ENCODE measurements at places on chromosomes 3 and 15.

DNA sequence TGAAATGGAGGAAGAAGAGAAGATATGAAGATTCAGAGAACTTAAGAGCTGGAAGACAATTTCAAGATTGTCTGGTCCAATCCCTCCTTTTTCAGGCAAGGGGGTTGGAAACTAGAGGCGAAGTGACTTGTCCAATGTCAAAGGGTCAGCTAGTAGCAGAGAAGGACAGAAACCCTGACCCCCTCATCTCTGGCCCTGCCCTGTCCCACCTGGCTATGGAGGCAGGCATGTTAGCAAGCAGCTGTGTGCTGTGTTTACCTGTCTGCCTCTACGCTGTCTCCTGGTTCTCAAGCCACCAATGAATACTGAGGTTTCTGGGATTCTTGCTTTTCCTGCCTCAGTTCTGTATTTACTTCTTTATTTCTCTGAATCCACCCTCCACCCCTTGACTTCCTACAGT, 342 bp downstream of the TGM5 start:
- DNase-seq = no peak

- DNase-seq = no peak
Observed at GRCh38 chr15:39887832-39888231, 32.2 kb downstream of the GPR176 start.

DNA sequence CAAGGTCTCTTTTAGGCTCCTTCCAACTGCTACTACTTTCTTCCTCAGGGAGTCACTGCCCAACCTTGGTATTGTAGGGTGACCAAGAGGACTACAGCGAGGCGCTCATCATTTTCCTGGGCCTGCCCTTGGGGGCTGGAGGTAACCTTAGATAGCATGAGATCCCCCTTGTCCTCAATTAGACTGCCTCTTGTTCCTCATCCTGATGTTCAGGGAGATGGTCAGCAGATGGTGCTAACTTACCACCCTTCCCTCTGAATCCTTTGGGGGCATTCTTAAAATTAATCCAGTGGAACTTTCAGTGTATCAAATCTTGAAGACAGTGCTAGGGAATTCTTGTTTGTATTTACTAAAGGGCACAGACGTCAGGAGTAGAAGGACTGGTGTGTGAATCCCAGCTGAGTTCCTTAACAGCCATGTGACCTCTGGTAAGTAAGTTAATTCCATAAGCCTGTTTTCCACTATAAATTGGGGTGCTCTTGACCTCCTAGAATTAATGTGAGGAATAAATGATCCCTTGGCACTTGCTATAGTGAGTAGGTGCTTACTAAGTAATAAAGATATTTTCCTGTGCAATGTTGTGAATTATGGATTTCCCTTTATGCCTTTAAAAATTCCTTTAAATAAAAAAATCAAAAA, 4.1 kb upstream of the CLPX start:
- DNase-seq = no peak

DNA sequence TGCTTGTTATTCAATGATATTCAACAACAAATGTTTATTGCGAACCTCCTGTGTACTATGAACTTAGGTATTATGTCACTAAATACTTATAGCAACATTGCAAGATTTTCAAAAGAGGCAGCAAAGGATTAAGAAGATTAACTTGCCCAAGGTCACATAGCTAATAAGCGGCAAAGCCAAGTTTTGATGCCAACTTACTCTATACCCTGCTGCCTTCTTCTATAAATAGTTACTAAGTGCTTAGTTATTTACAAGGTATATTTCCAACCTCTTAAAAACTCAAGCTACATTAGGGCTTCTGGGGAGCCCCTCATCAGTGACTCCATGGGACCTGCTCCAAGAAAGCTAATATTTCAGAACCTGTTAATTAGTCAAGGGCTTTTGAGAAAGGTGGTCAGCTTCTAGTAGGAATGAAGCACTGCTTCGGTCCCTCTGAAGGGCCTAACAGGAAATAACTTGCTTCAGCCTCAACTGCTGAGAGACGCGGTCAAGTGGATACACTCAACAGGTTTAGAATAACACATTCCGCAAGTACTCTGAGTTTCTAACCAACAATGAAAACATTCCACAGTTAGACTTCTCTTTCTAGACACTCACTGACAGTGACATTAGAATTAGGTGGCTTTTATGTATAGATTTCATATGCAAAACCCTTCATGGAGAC, 125.5 kb downstream of the DGKG start:
- DNase-seq = no peak
